ENCODE measurements at places on chromosomes 4 and X. TPM values are rescaled to one million over a fixed set of nuclear protein-coding genes. Genes with fewer than 3 reads are reported as not detected.
A peak's percentile ranks its signal among the peaks of the same experiment; 100 is the strongest.

DNA sequence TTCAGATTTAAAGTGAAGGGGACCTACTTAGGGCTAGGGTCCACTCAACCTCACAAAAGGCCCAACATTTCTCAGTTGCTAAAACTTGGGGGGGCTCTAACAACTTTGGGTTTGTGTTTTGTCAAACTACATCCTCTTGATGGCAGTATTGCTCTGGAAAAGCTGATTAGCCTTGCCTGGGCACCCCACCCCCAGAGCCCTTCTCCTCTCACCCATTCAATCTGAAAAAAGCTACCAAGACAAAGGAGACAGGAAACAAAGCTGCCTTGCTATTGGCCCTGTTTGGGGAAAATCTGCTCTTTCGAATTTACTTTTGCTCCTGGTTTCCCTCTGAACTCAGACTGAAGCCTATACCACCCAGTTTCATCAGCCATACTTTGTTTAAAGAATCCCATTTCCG, 195.2 kb upstream of the STK26 start:
- no peaks in the 10 kb centered on the region for H3K36me3 ChIP-seq
- H3K27me3 ChIP-seq: no peaks in the 10 kb centered on the region
- no peak overlapping the region for H3K4me3 ChIP-seq
- no peak for DNase-seq
- no peak overlapping the region for H3K27ac ChIP-seq
- no peaks in the 10 kb centered on the region for H3K4me1 ChIP-seq

DNA sequence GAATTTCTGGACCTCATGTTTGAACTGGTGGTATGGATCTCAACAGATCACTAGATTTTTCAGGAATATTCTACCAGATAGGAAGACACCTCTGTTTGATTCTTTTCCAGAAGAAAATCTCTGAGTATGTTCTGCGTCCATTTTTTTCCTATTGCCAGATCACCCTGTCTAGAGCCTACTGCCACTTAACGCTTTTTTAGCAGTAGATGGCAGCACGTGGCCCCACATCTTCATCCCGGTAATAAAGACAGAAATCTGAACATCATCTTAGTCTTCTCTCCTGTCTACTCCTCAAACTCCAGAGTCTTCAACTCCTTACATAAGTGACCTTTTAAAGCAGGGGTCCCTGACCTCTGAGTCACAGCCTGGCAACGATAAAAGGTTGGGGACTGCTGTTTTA, 184.7 kb downstream of the TMA16 start:
- H3K4me3 ChIP-seq: no peak overlapping the region
- no peaks in the 10 kb centered on the region for H3K36me3 ChIP-seq
- no peaks in the 10 kb centered on the region for H3K27me3 ChIP-seq
- DNase-seq: no peak

GRCh38 chr4:88109123-88109881, 49.1 kb downstream of the ABCG2 start:
- no peak overlapping the region for H3K27ac ChIP-seq
- H3K4me3 ChIP-seq: no peak overlapping the region
- no peak for DNase-seq

GRCh38 chr4:20283039-20283438, 31.3 kb downstream of the SLIT2 start:
- no peaks in the 10 kb centered on the region for H3K36me3 ChIP-seq
- H3K27ac ChIP-seq: no peak overlapping the region
- no peaks in the 10 kb centered on the region for H3K27me3 ChIP-seq
- peaks cover 5% of the 10 kb centered on the region for H3K4me1 ChIP-seq
- H3K4me3 ChIP-seq: no peak overlapping the region

DNA sequence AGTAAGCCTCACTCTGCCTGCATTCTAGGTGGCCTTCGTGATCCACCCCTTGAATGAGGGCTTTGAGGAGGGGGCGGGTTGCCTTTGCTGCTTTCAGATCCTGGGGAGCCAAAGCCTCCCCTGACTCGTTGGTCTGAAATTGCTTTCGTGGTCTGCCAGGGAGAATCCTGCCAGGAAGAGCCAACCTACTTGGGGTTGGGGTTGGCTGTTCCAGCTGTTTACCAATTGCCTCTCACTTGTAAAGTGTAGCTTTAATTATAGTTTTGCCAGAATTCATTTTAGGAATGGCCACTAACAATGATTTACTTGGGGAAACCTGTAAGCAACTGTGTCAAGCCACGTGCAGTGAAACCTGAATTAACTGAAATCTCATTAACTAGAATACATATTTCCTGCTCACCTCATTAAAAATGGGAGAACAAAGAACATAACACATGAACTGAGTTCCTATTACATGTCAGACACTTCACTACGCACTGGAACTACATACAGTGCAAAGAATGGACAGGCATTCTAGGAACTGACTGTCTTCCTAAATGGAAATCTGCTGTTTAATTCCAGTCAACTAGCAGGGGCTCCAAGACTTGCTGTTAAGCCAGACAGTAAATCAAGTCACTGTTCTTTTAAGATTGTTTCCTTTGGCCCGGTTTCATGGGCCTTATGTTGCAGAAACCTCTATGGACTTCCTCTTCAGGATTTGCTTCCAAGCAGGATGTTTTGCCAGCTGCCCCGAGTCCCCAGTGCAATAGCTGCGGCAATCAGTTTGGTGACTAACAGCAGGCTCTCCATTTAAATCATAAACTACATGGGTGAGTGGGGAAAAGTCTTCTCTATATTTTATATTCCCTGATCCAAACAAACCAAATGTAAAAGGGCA, 16.4 kb upstream of the NKRF start:
- no peak overlapping the region for H3K27ac ChIP-seq
- DNase-seq: no peak
- H3K4me3 ChIP-seq: no peak overlapping the region
- peaks cover 8% of the 10 kb centered on the region for H3K4me1 ChIP-seq
- H3K27me3 ChIP-seq: no peaks in the 10 kb centered on the region

GRCh38 chrX:136030303-136031191, 45.3 kb downstream of the SLC9A6 start:
- no peaks in the 10 kb centered on the region for H3K36me3 ChIP-seq
- peak overlapping the region; percentile 83 for H3K27ac ChIP-seq
- peak overlapping the region; percentile 11 for H3K4me3 ChIP-seq
- H3K4me1 ChIP-seq: peaks cover 44% of the 10 kb centered on the region

GRCh38 chr4:103934178-103934789, 214.5 kb upstream of the TACR3 start:
- no peak overlapping the region for H3K4me3 ChIP-seq
- H3K27ac ChIP-seq: no peak overlapping the region
- H3K27me3 ChIP-seq: no peaks in the 10 kb centered on the region
- no peaks in the 10 kb centered on the region for H3K36me3 ChIP-seq
- no peak for DNase-seq

DNA sequence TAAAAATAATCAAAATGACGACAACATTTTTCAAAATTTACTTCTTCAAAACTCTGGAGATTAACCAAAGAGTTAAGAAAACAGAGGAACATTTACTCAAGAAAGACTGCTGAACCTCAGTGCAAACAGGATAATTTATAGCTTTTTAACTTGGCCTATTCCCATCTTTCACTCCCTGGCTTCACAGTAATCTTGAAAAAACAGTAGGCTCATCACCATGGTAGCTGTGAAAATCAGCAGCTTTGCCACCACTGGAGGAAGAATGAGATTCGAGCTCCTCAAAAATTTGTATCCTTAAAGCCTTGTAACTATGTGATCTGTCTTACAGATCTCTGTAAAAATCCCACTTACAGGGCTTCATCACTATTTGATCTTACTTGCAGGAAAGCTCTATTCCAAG, 447.7 kb upstream of the CTSO start:
- no peak overlapping the region for H3K27ac ChIP-seq
- no peaks in the 10 kb centered on the region for H3K4me1 ChIP-seq
- no peak for DNase-seq
- H3K36me3 ChIP-seq: no peaks in the 10 kb centered on the region

DNA sequence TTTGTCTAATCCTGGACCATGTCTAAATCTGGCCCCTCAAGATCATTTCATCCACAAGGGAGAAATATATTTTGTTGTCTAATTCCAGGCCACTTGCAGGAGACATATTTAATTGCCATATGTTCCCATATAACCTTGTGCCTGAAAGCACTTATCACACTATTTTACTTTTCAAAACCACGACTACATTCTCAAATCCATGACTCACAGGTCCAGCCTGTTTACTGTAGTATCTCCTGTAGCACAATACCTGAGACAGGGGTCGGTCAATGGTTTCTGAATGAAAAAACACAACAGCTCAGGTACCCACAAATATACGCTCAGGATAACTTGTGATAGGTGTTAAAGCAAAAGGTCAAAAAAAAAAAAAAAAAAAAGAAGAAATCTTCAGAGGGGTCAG, 60.9 kb downstream of the SEC24D start:
- no peaks in the 10 kb centered on the region for H3K27me3 ChIP-seq
- DNase-seq: no peak
- peaks cover 60% of the 10 kb centered on the region for H3K4me1 ChIP-seq
- no peak overlapping the region for H3K4me3 ChIP-seq

Gene TCP11X1
- not detected for total RNA-seq

Gene ARFIP1
- total RNA-seq: 34.5 TPM

Gene ZNF185
- total RNA-seq: 3.0 TPM

Gene RASSF6
- total RNA-seq: 0.50 TPM

Gene RIBC1
- total RNA-seq: 0.42 TPM

Gene RAB40AL
- 0.52 TPM for total RNA-seq

Gene COQ2
- 5.1 TPM for total RNA-seq

Gene CXCL11
- not detected for total RNA-seq

Gene GLOD5
- not detected for total RNA-seq

Data from esophagus muscularis mucosa (tissue), 4 donors.